Aorta (tissue), 5 donors: ENCODE measurements at places on chromosomes 2 and 18.
A peak's percentile ranks its signal among the peaks of the same experiment; 100 is the strongest.

GRCh38 chr2:23145460-23145859 lies 239.5 kb upstream of the KLHL29 start:
- DNase-seq: no peak

GRCh38 chr18:48740851-48741485 lies 202.1 kb downstream of the CTIF start:
- peak; percentile 62 for DNase-seq

GRCh38 chr18:46378864-46379207 lies 274.7 kb downstream of the HAUS1 start:
- no peak for DNase-seq

- DNase-seq: no peak
Measured at GRCh38 chr2:182584462-182584861, 131.6 kb upstream of the DNAJC10 start.

- no peak for DNase-seq
Measured at GRCh38 chr2:153464395-153464794, 14.2 kb downstream of the RPRM start.

DNA sequence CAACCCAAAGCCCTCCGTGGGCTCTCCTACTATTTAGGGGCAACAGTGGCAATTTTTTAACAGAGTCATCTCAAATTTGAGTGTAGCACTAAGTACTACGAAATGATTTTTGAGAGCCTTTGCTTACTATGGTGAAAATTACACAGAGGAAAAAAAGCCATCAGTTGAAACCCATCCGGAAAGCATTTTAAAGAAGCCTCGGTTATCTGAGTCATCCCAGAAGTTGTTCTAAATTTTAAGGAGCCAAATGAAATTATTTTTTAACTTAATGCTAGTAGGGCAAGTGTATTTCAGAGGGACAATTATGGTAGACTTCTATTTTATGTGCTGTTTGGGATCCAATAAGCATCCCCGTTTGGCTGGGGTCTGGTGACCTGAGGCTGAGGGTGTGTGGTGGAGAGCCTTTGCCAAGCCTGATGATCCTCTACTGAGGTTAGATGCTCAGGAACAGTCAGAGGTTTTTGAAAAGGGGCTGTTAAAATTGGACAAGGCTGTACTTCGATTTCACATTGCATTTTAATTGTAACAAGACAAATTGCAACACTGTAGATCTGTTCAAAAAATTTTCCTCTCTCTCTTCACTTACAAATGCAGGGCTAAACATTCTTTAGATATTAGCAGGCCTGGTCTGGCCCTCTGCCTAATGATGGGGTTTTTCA lies 47.0 kb downstream of the RAPGEF4 start:
- no peak for DNase-seq

DNA sequence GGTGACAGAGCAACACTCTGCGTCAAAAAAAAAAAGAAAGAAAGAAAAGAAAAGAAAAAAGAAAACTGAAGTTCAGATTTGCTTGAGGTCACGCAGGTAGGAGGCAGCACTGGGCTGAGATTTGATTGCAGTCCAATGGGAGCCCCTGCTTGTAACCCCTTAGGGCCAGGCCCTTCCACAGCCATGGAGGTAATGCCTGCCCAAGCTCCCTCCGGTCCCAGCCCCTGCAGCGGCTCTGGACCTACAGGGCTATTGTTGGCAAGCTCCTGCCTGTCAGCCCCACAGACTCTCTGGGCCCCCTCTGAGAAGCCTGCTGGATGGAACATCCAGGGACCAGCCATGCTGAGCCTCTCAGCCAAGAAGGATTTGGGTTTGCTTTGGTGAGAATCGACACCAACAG lies 12.2 kb downstream of the ZFP36L2 start:
- no peak for DNase-seq

DNA sequence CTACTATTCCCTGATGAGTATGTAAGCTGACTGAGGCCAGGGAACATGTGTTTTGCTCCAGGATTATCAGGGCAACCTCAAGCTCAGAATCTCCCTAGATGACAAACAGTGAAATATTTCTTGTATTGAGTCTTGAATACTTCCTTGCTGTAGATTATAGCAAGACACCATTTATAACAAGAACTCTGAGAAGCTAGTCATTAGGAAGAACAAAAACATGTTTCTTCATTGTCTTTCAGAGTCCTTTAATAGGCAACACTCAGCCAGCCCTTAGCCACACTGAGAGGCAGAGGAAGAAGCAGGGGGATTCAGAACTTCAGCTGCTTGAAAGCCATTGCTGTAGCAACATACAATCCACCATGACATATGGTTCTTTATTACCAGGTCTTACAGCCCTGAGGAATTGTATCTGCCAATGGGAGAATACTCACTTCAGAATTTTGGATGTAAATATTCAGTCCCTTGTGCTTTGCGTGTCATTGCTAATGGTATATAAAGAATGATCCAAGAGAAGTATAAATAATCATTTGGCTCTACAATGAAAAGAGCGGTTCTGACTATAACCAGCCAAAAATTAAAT lies 117.5 kb upstream of the NCKAP5 start:
- no peak for DNase-seq

GRCh38 chr2:144515696-144516410 lies 4.1 kb downstream of the ZEB2 start:
- peak; percentile 73 for DNase-seq

DNA sequence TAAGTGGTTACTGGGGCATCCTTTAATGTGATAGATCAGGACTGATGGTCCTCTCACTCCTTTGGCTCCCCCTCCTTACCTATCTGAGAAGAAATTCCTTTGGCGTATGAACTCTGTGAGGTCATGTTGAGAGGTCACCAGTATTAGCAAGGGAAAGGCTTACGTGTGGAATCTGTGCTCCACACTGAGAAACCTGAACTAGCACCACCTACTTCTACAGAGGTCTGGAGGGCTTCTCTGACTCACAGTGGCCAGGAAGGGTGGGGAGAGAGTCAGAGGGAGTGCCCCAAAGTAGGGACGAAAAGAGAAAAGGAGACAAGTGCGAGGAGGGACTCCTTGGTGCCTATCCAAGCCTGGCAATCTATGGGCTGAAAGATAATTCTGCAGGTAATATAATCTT lies 348.6 kb downstream of the TNS1 start:
- no peak for DNase-seq

GRCh38 chr2:164205347-164205746 lies 415.9 kb downstream of the GRB14 start:
- no peak for DNase-seq

GRCh38 chr2:233325814-233326213 lies 18.2 kb downstream of the SAG start:
- no peak for DNase-seq

GRCh38 chr2:6724605-6725140 lies 141.0 kb downstream of the CMPK2 start:
- DNase-seq: no peak

- no peak for DNase-seq
Measured at GRCh38 chr2:149148194-149149006, 109.9 kb downstream of the LYPD6B start.

GRCh38 chr2:98608116-98608961 lies at the start of the genes COA5 and UNC50:
COA5 (minus strand) TSS chr2:98608512; CDS start chr2:98608405, 107 bp downstream.
UNC50 (plus strand) TSS chr2:98608589; CDS start chr2:98609760, 1,171 bp downstream.
- DNase-seq: peak; percentile 96

GRCh38 chr18:71919211-71919610 lies 624.9 kb downstream of the CBLN2 start:
- DNase-seq: no peak

- no peak for DNase-seq
Measured at GRCh38 chr2:71932037-71932779, 215.5 kb downstream of the CYP26B1 start.

- no peak for DNase-seq
Measured at GRCh38 chr2:215969131-215969841, 44.1 kb downstream of the MREG start.

DNA sequence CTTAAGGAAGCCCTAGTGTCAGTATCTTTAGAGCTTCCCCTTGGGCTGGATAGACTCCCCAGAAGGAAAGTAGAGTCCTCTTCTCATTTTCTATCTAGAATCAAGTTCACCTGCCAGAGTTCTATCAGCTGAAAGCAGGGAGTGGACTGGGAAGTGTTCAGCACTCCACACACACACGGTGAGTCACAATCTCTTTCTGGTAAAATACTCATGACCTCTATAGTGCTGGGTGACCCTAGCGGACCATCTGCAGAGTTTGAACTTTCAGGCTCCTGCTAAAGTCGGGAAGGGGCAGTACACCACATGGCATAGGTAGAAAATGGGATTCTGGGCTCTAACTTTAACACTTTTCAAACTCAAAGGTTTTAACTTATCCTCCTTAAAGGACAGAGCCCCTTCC lies 43.3 kb downstream of the SAP130 start:
- no peak for DNase-seq
